ENCODE measurements at places on chromosomes 1 and 21. TPM values are rescaled to one million over a fixed set of nuclear protein-coding genes. Genes with fewer than 3 reads are reported as not detected.

DNA sequence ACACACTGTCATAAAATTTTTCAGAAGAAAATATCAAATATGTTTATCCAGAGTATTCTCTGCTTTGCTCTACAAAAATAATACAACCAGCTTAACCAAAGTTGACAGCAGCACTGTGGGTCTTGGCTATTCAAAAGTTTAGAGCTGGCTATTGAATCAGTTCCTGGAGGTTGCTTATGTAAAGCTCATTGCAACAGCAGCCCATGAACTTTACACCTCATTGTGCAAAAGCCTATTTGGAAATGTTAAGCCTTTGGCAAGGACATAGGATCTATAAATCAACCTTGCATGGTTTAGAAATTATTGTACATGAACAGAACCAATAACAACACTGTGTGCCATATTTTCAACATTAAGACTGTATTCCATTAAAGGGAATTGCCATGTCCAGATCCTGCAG is 714.9 kb downstream of the ADGRL2 start:
- DNase-seq = peak; percentile 12

DNA sequence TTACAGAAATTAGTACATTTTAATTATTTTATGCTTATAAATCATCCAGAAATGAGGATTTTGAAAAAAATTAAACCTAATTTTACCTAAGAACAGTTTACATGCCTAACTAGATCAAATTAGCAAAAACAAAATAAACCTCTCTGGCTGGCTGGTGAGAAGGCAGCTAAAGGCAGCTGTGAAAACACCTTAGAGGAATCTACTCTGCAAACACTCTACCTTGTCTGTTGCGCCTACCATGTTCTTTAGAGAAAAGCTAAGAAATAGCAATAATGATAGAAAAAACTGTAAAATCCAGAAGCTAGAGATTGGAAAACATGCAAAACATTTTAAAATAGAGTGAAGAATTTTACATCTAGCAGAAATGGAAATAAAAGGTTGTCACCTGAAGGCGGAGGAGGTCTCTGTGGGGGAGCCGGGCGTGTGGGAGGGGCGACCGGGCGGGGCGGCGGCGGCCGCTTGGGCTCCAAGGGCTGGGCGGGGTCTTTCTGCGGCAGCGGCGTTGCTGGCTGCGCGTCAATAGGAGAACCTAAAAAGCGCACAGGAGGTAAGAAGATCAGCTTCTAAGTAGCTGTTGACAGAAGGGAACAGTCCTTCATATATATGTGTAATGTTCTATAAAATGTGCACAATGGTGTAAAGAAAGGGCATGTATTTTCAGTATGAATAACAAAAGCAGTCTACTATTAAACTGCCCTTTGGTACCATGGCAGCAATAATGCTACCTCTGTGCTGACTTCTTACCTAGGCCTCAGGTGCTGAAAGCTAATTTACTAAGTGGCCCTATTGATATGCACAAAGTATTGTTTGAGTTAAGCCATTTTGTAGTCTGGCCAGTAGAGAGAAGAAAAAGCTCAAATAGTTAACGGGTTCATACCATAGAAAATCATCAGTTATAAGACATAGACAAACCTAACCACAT is 33.3 kb upstream of the CFAP298 start:
- DNase-seq = no peak

The CYP2J2 gene
- not detected for total RNA-seq

GRCh38 chr1:3522564-3523265 is 68.2 kb downstream of the ARHGEF16 start:
- DNase-seq = no peak

The HSD17B7 gene
- 26.8 TPM for total RNA-seq

The JAM2 gene
- under 0.01 TPM for total RNA-seq

The DOP1B gene
- total RNA-seq = 11.7 TPM

DNA sequence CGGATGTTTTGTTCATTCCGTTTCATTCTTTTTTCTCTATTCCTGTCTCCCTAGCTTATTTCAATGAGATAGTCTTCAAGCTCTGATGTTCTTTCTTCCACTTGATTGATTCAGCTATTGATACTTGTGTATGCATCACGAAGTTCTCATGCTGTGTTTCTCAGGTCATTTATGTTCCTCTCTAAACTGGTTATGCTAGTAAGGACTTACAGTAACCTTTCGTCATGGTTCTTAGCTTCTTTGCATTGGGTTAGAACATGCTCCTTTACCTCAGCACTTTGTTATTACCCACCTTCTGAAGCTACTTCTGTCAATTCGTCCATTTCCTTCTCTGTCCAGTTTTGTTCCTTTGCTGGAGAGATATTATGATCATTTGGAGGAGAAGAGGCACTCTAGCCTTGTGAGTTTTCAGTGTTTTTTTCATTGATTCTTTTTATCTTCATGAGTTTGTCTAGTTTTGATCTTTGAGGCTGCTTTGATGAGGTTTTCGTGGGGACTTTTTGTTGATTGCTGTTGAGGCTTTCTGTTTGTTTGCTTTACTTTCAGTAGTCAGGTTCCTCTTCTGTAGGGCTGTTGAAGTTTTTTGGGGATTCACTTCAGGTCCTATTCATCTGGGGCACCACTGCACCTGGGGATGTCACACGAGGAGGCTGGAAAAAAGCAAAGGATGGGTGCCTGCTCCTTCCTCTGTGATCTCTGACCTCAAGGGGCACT is 496.9 kb upstream of the LRRC7 start:
- no peak for DNase-seq

- DNase-seq = no peak
Measured at GRCh38 chr21:18153063-18153462, 91.6 kb upstream of the CHODL start.
